GM23248 (cell line): ENCODE measurements at places on chromosomes 2 and 18. TPM values are rescaled to one million over a fixed set of nuclear protein-coding genes. Genes with fewer than 3 reads are reported as not detected.

ASXL3 gene
- polyA plus RNA-seq = not detected in 2 replicates

MTCL1 gene
- polyA plus RNA-seq = 7.8 and 10.3 TPM in 2 replicates

FLACC1 gene
- polyA plus RNA-seq = 0.34 and 1.4 TPM in 2 replicates

ZNG1B gene
- 69.2 and 73.5 TPM in 2 replicates for polyA plus RNA-seq

ACTG2 gene
- not detected in 2 replicates for polyA plus RNA-seq

RANBP2 gene
- 12.0 and 12.9 TPM in 2 replicates for polyA plus RNA-seq

SLC4A5 gene
- 0.35 TPM in 1 of 2 replicates, not detected in the other for polyA plus RNA-seq

UGT1A10 gene
- polyA plus RNA-seq = not detected in 2 replicates

GEN1 gene
- polyA plus RNA-seq = 3.9 and 4.5 TPM in 2 replicates

SCN2A gene
- polyA plus RNA-seq = 1.6 and 1.8 TPM in 2 replicates
